ENCODE measurements at places on chromosomes 11 and 22. TPM values are rescaled to one million over a fixed set of nuclear protein-coding genes. Genes with fewer than 3 reads are reported as not detected.

PRAME gene
- total RNA-seq: not detected

GP1BB gene
- total RNA-seq: 2.0 TPM

SCN3B gene
- 3.6 TPM for total RNA-seq

KRTAP5-9 gene
- not detected for total RNA-seq

DNA sequence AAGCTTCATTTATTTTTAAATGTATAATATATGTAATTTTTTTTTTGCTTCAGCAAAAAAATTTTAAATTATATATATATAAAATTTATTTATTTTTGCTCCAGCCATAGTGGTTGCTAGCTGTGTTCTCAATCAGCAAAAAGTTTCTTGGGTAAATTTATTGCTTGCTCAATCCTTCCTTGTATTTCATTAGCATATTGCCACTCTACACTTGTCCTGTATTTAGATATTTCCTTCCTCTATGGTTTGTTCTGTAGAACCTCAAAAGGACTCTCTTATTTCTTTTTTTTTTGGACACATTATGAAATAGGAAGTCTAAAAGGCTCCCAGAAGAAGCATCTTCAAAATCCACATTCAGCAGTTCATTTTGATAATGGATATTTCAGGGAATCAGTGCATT is 2.3 kb downstream of the PTPRJ start:
- no peak for DNase-seq

DNA sequence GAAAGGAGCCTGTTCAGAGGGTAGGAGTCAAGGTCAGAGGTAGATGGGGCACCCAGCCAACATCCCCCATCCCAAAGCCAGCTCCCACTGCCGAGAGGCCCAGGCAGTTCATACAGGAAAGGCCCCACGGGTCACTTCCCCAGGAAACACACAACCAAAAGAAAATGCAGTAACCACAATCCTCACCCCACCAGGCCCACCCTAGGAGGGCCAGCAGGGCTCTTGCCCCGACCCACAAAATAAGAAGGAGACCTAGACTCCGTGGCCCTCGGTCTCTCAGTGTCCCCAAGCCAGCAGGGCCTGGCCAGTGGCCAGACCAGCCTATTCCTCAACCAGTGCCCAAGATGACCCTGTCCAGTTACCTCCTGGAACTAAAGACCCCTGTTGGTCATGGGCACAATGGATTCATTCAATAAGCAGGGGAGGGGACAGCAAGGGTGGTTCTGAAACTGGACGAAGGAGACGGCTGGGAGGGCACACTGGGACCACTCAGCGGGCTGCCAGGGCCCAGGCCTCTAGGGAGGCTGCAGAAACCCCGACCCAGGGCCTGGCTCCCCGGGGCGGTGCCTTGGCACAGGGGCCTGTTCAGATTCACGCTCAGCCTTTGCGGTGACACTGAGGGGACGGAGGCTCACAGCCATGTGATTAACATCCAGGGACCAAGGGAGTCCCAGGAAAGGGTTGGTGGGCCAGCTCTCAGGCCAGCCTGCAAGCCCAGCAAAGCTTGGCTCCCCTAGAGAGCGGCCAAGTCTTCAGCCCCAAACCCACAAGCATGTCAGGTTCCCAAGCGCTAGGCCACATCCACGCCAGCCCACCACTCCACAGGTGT is 5.5 kb downstream of the RAB3IL1 start:
- no peak for DNase-seq

DNA sequence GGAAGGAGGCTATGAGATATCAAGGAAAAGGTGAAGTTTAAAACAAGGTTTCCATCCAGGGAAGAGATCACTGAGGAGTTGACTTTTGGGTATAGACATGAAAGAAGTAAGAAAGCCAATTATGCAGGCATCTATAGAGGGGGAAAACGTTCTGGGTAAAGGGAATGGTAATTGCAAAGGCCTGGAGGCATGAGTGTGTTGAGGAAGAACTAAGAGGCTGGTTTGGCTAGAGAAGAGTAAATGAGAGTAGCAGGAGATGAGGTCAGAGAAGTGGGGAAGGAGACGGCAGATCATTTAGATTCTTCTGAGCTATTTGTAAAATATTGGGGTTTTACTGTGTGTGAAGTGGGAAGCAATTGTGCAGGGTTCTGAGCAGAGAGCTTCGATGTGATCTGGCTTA is 7.6 kb downstream of the ENDOD1 start:
- DNase-seq: no peak

GRCh38 chr11:87144252-87144651 is 106.5 kb downstream of the TMEM135 start:
- no peak for DNase-seq
